ENCODE measurements at places on chromosomes 7 and 10. TPM values are rescaled to one million over a fixed set of nuclear protein-coding genes. Genes with fewer than 3 reads are reported as not detected.

HSPA12A gene
- total RNA-seq, result 1.4 TPM

CADPS2 gene
- 11.8 TPM for total RNA-seq

CDNF gene
- 1.5 TPM for total RNA-seq

SPDYE16 gene
- under 0.01 TPM for total RNA-seq

LLCFC1 gene
- total RNA-seq, result not detected

GPR22 gene
- not detected for total RNA-seq

PON2 gene
- 39.7 TPM for total RNA-seq

NPVF gene
- total RNA-seq, result not detected

HOXA1 gene
- 0.63 TPM for total RNA-seq

AKR1D1 gene
- not detected for total RNA-seq

JCAD gene
- 4.3 TPM for total RNA-seq

GDF2 gene
- not detected for total RNA-seq

All from bronchial smooth muscle cell (primary cell).